ENCODE measurements at places on chromosomes 12 and 14. TPM values are rescaled to one million over a fixed set of nuclear protein-coding genes. Genes with fewer than 3 reads are reported as not detected.

The BMP4 gene
- total RNA-seq = 0.39 TPM

The RPS6KL1 gene
- 0.37 TPM for total RNA-seq

The R3HDM2 gene
- total RNA-seq = 26.4 TPM

The SPIC gene
- not detected for total RNA-seq

The KRT78 gene
- not detected for total RNA-seq

The SOCS2 gene
- 9.2 TPM for total RNA-seq
